Activated CD4-positive, alpha-beta memory T cell treated with anti-CD3 and anti-CD28 coated beads for 36 hours (primary cell): ENCODE measurements at places on chromosomes 4 and X.

DNA sequence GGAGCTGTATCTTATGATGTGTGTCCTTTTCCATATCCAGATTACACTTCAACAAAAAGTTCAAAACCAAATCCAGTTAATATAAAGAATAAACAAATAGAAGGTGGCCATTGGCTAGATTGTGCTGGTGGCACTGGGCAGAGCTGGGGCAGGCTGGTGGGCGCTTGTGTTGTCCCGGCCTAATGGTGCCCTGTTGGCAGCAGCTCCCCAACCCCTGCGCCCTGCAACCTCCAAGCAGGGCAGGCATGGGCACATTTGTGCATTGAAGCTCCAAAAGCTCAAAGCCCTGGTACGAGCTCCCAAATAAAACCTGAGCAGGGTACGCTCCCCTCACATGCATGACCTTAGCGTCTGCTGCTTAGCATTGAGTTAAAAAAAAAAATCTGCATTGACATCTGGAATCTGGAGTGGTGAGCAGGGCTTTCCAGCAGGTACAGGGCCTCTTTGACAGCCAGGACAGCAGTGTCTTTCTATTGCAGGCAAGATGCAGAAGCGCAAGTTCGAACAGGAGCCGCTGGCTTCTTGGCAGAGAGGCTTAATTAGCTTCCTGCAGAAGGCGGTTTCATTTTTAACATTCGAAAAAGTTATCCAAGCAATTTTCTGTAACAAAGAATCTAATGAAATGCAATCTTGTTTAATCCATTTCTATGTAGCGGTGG lies 25.9 kb upstream of the NYX start:
- DNase-seq, result no peak

DNA sequence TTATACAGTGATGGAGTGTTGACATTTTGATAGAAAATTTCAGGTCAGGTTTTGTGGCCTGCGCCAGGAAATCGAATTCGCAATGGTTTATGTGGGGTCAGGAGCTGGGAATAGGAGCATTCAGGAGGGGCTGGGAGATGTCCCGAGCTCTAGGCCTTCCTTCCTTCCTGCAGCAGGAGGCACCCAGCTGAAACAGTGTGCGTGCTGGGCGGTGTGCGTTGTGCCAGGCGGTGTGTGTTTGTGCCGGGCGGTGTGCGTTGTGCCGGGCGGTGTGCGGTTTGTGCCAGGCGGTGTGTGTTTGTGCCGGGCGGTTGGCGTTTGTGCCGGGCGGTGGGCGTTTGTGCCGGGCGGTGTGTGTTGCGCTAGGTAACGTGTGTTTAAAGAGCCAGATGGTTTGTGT lies 1.7 kb downstream of the UVSSA start:
- no peak for DNase-seq

- DNase-seq, result no peak
Measured at GRCh38 chr4:14237911-14238310, 610.4 kb upstream of the BOD1L1 start.

DNA sequence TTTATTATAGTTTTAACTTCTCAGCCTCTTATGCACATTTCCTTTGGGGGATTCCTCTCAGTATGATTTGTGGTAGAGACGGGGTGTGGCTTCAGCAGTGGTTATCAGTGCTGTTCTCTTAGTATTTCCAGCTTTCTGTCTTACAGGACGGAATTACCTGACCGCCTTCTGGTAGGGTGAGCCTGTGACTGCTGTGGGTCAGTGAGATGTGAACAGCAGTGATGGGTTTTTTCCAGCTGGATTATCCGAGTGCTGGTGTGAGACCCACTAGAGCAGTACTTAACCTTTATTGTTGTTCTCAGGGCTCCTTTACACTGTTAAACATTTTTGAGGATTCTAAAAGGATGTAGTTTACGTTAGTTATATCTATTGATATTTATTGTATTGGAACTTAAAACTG lies 135.2 kb downstream of the SLIT2 start:
- DNase-seq, result no peak
